ENCODE measurements at places on chromosomes 12 and 14.

DNA sequence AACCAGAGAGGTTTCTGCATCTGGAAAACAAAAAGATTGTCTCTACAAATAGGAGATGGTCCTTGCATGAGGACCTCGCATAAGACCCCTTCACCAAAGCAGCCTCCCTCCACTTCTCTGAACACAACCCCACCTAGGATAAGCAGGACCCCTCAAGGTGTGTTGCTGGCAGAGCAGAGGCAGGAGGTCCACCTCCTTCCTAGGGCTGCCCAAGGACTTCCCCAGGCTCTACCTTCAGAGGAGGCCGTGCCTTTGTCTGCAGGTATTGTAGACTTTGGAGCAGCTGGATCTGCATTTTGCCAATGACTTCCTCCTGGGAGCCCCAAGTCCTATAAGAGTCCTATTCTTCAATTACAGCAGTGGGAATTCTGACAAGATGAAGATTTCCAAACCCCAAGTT, 67.3 kb upstream of the TSPAN11 start:
- no peak for DNase-seq

DNA sequence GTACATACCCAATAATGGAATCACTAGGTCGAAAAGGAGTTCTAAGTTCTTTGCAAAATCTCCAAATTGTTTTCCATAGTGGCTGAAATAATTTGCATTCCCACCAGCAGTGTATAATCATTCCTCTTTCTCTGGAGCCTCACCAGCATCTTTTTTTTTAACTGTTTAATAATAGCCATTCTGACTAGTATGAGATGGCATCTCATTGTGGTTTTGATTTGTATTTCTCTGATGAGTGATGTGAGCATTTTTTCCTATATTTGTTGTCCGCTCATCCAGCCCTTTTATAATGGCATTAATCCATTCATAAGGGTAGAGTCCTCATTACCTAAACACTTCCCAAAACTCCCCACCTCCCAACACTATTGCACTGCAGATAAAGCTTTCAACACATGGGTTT, 278.3 kb downstream of the SEC23A start:
- DNase-seq, result no peak

DNA sequence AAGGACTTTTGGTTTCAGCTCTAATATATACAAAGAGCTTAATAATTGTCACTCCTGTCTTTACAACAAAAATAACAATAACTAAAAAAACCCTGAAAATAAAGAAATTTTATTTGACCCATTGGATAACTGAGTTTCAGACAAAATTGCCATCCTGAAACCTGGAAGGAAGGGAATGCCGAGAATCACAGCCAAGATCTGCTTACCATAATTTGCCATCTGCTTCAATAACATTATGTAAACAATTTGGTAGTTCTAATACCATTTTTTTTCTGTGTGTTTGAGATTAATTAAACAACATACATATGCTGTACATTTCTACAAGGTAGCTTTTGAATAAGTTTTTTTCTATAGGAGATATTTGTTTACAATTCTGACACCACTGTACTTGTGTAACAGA, 596.3 kb upstream of the MGAT4C start:
- no peak for DNase-seq

GRCh38 chr12:14216405-14217294, 148.8 kb upstream of the ATF7IP start:
- DNase-seq, result no peak

DNA sequence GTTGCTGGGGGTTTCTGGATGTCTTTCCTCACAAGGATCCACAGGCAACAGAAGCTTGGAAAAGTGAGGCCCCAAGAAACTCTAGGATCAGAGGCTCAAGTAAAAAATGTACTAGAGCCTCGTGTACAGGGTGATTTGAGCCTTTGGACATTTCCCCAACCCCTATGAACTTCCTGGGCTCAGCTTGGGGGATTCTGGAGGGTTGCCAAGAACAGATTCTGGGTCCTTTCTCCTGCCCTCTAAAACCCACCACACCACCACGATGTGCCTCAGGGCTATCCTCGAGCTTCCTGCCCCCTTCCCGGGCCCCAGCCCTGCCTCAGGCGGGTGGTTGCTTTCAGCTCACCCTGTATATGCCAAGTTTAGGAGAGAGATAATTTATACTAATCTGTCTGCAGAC, 583 bp downstream of the FAM186B start:
- DNase-seq, result no peak

- no peak for DNase-seq
Observed at GRCh38 chr14:51750542-51750941, 98.8 kb downstream of the FRMD6 start.

DNA sequence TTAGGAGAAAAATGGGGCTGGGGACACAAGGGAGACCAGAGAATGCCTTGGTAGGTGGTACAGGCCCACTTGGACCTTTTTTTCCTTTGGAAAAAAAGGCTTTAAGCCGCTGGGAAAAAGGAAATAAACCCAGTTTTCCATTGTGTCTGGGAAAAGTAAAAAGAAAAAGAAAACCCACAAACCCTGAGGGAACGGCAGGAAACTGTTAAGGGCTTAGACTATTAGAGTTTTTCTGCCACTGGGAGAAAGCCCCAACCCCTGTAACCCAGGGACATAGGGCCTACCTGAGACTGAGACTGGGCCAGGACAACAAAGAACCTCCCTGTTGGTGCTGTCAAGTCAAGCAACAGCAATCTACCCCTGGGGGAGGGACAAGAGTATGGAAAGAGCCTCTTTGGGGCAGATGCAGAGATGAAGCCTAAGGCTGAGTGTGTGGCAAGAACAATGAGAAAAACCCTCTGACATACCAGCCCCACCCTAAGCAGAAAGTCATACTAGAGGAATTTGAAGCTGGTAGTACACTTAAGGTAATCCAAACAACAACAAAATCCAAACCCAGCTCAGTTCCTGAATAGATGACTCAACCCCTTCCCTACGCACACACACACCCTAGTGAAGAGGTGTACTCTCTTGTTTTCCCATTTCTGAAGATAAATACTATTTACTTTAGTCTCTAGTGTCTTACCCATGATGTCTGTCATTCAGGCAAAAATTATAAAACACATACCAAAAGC, 22.8 kb downstream of the ATF1 start:
- peak; percentile 26 for DNase-seq

- DNase-seq, result no peak
Observed at GRCh38 chr12:48933664-48934311, 8.5 kb upstream of the FKBP11 start.

GRCh38 chr12:91249518-91250272, 67.1 kb upstream of the DCN start:
- no peak for DNase-seq

- DNase-seq, result no peak
Observed at GRCh38 chr12:14362352-14362751, 3.1 kb upstream of the ATF7IP start.

DNA sequence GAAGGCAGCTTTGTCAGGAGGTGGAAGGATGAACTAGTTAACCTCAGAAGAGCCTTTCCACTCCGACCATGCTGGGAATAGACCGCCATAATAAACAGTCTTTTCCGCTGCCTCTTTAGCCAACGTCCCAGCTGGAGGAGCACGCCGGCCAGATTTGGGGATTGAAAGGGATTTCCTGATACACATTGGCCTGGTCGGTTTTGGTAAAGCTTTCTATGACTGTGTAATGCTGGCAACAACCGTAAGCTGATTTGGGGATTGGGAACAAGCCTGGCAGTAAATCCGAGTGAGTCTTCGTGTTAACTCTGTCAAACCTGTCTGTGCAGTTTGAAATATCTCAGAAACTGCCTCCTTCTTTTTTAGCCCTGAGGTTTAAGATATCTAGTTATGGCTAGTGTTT, 87.0 kb downstream of the DAD1 start:
- no peak for DNase-seq

DNA sequence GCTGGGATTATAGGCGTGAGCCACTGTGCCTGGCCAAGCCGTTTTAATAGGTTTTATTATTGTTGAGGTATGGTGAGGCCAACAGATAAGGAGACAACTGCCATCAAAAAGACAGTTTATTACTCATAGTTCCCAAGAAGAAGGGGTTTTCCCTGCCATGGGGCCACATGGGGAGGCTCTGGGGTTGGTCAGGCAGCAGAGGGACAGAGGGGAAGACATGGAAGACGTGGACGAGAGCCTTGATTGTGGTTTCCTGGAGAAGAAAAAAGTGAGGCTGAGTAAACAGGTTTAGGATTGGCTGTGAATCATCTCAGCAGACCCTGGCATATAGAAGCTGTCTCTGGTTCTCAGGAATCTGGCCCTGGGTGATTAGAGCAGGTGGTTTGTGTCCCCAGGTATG, 69.9 kb downstream of the FOXN4 start:
- no peak for DNase-seq

DNA sequence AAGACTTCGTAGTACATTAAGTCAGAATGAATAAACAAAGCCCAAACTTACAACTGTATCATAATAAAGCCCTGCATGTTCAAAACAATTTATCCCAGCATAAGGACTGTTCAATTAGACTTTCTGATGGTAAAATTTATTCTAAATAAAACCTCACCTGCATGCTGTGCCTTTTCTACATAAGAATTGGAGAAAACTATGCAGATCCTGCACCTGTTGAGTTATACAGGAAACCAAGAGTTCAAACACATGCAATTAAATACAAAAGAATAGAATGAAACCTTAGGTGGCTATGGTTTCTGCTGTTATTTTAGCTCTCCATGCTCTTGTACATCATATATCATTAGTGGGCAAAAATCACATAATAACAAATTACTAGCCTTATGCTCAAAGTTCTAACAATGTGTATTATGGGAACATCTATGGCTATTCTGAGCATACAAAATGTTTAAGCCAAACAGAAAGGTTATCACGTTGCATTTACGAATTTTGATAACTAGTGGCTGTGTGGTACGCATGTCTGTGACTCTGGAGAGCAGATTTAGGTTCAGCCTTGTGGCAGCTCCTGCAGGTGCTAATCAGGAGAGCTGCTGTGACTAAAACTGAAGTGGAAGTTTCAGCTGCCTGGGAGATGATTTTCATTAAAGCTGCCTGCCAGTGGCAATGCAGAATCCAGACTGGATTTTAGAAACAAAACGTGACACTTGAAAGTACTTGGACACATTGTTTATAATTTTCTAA, 36.1 kb upstream of the LRFN5 start:
- DNase-seq, result no peak

GRCh38 chr14:81453166-81453766, 53.1 kb upstream of the STON2 start:
- no peak for DNase-seq

DNA sequence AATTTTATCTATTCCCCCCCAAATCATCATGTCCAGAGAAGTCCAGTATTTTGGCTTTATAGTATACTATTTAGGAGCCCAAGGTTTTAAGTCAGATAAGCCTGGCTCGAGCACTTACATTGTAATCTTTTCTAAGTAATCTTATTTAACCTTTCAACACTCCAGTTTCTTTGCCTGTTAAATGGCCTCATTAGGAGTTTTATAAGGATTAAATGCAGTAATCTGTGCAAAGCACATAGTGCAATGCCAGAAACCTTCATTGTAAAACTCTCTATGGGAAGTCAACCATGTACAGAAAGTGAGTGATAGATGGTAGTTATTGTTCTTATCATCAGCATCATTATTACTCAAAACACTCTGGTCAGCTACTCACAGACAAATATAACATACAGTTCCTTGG, 1330.4 kb downstream of the SLC16A7 start:
- no peak for DNase-seq

DNA sequence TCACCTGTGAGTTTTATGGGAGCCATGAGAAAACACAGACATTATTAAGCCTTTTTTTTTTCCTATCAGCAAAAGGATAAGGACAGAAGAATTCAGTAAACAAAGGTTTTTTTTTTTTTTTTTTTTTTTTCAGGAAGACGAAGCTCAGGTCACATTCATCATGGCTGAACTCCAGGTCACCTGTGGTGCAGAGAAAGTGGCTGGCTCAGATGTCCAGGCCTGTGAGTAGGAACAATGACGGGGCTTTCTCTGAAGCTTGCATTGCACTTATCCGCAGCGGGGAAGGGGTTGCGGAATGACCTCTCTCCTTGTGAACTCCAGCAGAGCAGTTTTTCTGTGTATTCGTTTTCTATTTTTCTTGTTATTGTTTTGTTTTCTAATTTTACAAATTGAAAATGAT, 759.6 kb upstream of the TMEM132C start:
- no peak for DNase-seq

DNA sequence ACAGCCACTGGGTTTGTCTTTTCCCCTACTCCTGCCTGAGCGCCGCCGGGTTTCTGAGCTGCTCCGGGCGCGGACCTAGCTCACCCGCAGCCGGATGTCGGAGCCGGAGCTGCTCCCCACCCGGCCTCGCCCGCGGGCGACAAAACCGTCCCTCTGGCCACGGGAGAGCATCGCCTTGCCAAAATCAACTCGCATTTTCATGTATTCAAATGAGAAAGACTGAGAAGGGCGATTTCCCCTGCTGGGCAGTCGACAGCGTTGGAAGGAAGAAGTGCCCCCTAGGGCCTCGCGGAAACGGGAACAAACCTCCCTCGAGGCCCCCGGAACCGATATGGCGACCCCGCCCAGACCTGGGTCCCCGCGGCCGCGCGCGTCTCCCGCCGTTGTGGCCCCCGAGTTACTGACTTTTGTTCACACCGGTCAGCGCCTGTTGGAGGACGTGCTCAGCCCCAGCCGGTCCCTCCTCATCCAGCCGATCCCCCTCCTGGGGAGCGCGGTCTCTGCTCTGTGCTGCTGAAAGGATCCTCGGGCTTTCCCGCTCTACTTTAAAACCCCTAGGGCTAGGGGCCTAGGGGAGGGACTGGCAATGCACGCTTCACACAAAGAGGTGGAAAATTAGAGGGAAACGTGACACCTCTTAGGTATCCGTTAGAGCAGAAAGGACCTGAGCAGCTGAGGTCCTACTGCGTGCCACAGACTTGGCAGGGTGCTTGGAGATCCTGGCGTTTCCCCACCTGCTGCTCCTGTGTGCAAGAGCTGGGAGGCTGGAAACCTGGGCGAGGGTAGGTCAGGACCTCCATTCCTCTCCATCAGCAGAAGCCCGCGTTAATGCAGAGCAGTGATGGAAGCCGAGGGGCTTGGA, 4.3 kb downstream of the TTC6 start:
- no peak for DNase-seq

DNA sequence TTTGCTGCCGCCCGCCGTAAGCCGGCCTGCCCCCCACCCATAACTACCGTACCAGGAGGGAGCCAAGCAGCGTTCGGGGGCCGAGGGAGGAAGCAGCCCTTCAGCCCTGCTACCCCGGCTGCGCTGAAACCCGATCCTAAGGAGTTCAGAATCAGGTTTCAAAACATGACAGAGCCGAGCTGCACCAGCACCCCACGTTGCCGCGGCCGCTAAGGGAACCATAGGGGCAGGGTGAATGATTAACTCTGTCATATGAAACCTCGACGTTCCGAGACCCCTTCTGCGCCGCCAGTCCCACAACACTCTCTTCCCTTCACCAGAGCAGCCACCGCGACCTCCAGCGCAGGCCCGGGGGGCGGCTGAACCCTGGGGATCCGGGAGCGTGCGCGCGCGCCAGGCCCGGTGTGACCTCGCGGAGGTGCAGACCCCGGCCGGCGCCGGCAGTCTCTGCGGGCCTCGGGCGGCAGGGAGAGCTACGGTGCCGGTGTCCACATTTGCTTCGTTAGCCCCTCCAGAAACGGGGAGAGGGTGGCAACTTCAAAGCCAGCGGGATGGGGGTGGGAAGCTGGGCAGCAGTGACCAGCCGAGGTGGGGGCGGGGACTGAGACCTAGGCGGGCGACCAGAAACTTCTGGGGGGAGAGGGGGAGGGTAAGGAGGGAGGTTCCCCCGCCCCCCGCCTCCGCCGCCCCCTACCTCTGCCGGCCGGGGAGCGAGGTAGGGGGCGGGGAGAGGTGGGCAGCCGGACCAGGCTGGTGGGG, 1.6 kb downstream of the SIX4 start:
- peak; percentile 34 for DNase-seq

Data from 8988T (cell line).